Kasumi-1 (cell line): ENCODE measurements at places on chromosomes 6 and 20.

GRCh38 chr20:45087097-45087790 is 13.7 kb downstream of the KCNS1 start:
- peak; percentile 38 for DNase-seq

DNA sequence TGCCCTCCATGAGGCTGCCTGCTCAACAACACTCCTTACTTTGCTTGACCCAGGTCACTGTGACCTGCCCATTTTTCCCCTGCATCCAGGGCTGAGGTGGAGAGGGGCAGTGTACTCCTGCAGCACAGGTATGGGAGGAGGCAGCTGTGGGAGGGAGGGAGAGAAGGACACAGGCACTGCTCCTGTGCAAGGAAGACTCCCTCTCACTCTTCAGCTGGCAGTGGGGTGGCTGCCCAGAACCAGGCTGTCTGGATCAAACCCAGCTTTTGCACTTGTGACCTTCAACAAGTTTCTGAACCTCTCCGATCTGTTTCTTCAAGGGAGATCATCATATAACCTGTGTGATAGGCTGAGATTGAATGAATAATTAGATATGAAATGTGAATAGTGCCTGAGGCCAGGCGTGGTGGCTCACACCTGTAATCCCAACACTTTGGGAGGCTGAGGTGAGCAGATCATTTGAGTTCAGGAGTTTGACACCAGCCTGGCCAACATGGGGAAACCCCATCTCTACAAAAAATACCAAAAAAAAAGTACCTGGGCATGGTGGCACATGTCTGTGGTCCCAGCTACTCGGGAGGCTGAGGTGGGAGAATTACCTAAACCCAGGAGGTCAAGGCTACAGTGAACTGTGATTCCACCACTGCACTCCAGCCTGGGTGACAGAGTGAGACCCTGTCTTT is 14.1 kb downstream of the TGIF2 start:
- no peak for DNase-seq

DNA sequence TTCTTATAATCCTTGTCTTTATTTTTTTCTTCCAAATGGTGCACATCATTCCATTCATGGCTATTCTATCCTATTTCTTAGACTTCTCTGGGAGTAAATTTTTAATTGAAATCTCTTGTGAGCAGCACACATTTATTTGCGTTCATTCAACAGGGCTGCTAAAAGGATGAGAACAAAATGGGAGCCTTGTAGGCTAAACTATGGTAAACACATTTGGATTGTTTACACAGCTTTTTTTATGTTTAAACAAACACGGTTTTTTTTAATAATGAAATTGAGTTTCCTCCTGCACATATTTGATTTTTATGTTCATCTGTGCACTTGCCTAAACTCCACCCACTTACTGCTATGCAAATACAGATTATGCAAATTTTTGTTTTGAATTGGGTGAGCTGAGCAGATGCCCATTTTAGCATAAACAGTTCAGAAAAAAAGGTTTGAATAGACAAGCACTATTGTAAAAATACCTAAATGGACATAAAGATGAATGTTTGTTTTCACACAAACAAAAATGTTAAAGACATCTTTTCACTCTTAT is 92.0 kb downstream of the OLIG3 start:
- no peak for DNase-seq

DNA sequence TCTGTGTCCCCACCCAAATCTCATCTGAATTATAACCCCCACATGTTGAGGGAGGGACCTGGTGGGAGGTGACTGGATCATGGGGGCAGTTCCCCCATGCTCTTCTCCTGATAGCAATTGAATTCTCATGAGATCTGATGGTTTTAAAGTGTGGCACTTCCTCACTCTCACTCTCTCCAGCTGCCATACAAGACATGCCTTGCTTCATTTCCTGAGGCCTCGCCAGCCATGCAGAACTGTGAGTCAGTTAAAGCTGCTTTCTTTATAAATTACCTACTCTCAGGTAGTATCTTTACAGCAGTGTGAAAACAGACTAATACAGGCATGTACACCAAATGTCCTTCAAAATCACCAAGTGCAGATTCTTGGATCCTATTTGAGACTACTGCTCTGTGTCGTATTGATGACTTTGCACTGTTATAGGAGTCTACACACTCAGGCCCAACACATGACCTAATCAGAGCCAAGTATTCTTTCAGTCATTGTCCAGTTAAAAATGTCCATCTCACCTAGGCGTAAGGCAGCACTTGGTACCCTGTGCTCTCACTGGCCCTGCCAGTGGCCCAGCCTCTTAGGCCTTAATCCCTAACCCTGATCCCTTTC is 52.8 kb upstream of the UST start:
- peak; percentile 24 for DNase-seq

GRCh38 chr6:127456465-127456864 is 2.7 kb downstream of the KIAA0408 start:
- no peak for DNase-seq

GRCh38 chr20:6765469-6766058 is 1.9 kb upstream of the BMP2 start:
- DNase-seq, result peak; percentile 70

- peak; percentile 72 for DNase-seq
Measured at GRCh38 chr20:31260326-31260932, 3.0 kb downstream of the DEFB115 start.

DNA sequence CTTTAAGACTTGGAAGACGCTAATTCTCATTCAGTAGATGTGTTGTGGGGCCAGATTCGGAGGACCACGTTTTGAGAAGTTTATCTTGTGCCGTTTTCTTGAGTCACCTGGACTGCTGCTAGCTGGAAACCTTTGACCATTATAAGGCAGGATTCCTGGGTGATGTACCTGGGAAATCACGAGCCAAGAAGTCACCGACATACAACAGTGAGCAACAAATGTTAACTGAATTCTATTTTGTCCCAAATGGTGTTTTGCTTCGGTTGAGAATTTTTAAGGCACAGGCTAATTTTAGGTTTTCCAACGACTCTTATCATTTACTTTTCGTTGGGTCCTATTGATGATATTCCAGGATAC is 93.4 kb upstream of the BTN3A2 start:
- DNase-seq, result no peak

GRCh38 chr20:24694157-24694726 is 224.8 kb downstream of the SYNDIG1 start:
- no peak for DNase-seq

GRCh38 chr6:56552187-56553130 is 90.2 kb downstream of the DST start:
- DNase-seq, result no peak

- no peak for DNase-seq
Measured at GRCh38 chr6:74626288-74626687, 579.6 kb downstream of the COL12A1 start.

GRCh38 chr6:155404937-155405336 is 50.7 kb downstream of the NOX3 start:
- no peak for DNase-seq

- no peak for DNase-seq
Measured at GRCh38 chr6:170505306-170505705, 47.8 kb downstream of the PSMB1 start.

DNA sequence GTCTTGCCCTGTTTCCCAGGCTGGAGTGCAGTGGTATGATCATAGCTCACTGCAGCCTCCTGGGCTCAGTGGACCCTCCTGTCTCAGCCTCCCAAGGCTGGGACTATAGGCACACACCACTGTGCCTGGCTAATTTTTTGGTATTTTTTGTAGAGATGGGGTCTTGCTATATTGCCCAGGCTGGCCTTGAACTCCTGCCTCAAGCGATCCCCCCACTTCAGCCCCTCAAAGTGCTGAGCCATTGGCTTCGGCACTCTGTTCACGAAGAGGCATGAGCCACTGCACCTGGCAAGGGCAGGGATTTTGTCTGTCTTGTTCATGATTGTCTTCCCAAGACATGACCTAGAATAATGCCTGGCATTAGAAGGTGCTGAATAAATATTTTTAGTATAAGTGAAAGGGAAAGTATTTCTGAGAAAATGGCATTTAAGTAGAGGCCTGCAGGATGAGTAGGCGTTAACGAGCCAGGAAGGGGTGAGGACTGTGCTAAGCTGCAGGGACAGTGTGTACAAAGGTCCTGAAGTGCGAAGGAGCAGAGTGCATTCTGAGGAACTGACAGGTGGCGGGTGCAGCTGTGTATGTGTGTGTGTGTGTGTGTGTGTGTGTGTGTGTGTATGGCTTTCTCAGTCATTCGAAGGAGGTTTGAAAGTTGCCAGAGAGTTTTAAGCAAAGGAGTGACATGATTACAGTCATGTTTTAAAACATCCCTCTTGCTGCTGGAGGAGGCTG is 43.0 kb downstream of the VEGFA start:
- DNase-seq, result no peak

- DNase-seq, result no peak
Measured at GRCh38 chr20:37315021-37315451, 25.6 kb downstream of the MANBAL start.

DNA sequence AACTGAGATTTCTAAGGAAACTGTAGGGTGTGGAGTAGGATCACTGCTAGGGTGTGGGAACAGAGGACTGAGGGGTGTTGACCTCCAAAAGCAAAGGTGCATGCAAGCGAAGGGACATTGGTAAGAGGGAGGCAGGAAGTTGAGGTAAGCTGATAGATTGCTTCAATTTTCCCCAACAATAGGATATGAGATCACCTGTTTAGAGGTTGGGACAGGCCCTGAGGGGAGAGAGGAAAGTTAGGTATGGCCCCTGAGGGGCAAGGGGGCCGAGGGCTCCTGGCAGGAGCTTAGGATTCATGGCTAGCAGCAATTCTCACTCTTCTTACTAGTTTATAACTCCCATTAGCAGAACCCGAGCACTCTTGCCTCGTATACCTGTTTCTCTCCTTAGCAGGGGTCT is 106.8 kb upstream of the RPS6KA2 start:
- DNase-seq, result no peak

GRCh38 chr20:20368418-20369249 is 730 bp downstream of the INSM1 start:
- no peak for DNase-seq

DNA sequence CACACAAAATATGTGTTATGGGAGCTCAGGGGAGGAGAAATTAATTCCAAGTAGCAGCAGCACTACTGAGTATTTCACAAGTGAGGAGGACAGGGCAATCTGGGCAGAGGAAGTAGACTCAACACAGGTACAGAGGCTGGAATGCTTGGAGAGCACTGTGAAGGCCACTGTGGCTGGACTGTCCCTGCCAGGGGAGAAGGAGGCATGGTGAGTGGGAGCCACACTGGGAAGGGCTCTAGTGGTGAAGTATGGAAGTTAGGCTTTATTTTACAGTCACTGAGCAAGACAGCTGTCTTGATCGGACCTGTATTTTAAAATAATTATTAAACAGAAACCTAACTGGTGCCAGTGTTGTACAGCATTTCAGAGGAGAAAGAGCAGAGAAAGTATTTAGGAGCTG is 28.8 kb downstream of the FAM229B start:
- DNase-seq, result no peak

DNA sequence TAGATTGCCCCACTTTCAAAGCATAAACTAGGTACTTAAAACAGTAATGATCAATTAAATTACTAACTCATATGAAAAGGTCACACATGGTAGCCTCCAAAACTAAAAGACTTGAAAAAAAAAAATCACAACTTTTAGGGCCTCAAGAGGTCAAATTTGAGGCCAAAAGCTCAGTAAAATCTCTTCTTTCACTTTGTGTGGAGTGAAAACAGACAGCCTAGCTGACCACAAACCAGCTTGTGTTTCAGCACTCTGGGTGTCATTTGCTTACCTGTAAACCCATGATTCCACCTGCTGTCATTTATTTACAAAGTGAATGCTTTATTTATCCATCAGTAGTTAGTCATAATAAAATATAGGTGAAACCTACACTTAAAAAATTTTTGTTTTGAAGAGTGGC is 34.0 kb downstream of the GNAS start:
- DNase-seq, result no peak

- DNase-seq, result no peak
Measured at GRCh38 chr20:59171986-59172385, 8.4 kb downstream of the ZNF831 start.

GRCh38 chr6:31075528-31075927 is 36.8 kb downstream of the C6orf15 start:
- DNase-seq, result no peak
